ENCODE measurements at places on chromosomes 4 and X. TPM values are rescaled to one million over a fixed set of nuclear protein-coding genes. Genes with fewer than 3 reads are reported as not detected.

GAB3 gene
- 14.8 TPM for total RNA-seq

FRG2 gene
- not detected for total RNA-seq

CASK gene
- total RNA-seq = 13.4 TPM

RIBC1 gene
- total RNA-seq = 0.49 TPM

NPY1R gene
- 1.6 TPM for total RNA-seq

GAGE12E gene
- not detected for total RNA-seq

MMRN1 gene
- 2.4 TPM for total RNA-seq

ARHGEF38 gene
- not detected for total RNA-seq

RBMX gene
- total RNA-seq = 77.2 TPM

GRCh38 chr4:121697564-121697963 is 784 bp upstream of the ANXA5 start:
- DNase-seq = no peak

DNA sequence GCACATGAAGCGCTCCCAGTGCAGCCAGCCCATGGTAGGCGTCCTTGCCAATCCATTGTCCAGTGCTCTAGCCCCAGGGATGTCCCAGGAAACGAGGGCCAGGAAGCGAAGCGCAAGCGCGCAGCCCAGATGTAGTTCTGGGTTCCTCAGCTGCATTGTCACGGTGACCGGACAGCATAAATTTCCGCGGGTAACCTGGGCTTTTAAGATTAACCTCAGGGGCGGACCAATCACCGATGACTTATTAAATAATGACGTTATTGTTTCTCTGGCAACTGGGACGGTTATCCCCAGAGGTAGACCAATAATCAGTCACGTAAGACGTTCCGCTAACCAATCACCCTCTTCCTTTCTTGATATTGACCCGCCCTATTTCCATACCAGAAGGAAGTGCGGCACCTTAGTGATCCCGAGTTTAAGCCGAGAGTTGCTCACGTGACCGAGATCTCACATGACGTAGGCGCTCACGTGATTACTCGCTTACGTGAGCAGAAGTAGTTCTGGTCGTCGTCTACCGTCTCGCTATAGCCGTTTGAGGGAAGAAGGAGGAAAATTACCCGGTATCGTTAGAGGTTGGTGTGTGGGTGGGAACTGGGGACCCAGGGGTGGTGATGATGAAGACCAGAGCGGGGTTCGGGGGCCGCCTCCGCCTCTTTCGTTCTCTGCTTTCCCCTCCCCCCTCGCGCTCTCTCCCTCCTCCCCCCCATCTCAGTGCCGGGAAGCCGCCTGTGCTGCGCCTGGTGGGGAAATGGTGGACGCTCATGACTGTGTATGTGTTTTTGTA is at the start of the genes GLA and HNRNPH2:
TSS of gene GLA (minus strand) at position 178 of the 784 bp plus-strand sequence. CDS start at position 156, 22 bp downstream.
TSS of gene HNRNPH2 (plus strand) at position 475 of the 784 bp plus-strand sequence. CDS start 3,767 bp downstream, outside the sequence.
- DNase-seq = peak; percentile 88

DNA sequence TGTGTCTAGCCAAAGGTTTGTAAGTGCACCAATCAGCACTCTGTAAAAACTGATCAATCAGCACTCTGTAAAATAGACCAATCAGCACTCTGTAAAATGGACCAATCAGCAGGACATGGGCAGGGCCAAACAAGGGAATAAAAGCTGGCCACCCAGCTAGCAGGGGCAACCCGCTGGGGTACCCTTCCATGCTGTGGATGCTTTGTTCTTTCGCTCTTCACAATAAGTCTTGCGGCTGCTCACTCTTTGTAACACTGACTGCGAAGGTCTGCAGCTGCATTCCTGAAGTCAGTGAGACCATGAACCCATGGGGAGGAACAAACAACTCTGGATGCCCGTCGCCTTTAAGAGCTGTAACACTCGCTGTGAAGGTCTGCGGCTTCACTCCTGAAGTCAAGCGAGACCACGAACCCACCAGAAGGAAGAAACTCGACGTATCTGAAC is 14.3 kb downstream of the HNRNPDL start:
- no peak for DNase-seq

- no peak for DNase-seq
Observed at GRCh38 chr4:107279733-107280132, 243.6 kb upstream of the DKK2 start.

DNA sequence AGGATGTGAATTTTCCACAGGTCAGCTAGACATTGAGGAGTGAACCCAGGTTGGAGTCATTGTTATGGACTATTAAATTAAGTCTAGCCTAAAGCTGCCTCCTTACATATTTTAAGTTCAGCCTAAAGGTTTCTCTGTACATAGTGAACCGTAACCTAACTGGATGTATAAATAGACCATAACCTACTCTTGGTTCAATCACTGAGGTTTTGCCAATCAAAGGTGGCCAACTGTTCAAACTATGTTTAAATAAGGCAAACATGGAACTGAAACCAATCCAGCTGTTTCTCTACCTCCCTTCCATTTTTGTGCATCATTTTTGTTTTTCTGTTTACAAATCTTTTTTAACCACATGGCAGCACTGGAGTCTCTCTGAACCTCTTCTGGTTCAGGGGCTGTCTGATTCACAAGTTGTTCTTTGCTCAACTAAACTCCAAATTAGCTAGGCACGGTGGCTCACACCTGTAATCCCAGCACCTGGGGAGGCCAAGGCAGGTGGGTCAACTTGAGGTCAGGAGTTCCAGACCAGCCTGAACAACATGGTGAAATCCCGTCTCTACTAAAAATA is 43.9 kb upstream of the SFRP2 start:
- DNase-seq = no peak

GRCh38 chr4:5899881-5900280 is 7.0 kb upstream of the CRMP1 start:
- no peak for DNase-seq

GRCh38 chr4:25549413-25549812 is 106.2 kb upstream of the SLC34A2 start:
- no peak for DNase-seq

DNA sequence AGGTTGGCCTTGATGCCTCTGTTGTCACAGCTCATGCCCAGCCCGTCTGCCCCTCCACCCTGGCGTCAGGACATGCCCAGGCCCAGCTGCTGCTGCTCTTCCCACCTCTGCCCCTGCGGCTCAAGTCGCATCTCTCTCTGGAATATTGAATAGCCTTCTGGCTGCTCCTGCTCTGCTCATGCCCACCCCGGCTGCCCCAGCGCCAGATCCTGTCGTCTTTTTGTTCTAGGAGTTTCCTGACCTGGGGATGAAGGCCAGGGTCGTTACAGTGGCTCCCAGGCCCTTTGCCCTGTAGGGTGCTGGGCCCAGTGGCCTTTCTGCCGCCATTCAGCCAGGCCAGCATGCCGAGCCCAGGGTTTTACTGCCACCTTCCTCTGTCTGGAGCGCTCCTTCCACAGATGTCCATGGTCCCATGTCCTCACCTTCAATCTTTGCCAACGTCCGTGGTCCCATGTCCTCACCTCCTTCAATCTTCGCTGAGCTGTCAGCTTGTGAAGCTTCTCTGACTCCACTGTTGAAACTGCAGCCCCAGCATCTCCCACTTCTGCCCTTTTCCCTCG is 9.7 kb downstream of the MAEA start:
- DNase-seq = no peak

GRCh38 chr4:20337261-20337664 is 85.6 kb downstream of the SLIT2 start:
- no peak for DNase-seq

DNA sequence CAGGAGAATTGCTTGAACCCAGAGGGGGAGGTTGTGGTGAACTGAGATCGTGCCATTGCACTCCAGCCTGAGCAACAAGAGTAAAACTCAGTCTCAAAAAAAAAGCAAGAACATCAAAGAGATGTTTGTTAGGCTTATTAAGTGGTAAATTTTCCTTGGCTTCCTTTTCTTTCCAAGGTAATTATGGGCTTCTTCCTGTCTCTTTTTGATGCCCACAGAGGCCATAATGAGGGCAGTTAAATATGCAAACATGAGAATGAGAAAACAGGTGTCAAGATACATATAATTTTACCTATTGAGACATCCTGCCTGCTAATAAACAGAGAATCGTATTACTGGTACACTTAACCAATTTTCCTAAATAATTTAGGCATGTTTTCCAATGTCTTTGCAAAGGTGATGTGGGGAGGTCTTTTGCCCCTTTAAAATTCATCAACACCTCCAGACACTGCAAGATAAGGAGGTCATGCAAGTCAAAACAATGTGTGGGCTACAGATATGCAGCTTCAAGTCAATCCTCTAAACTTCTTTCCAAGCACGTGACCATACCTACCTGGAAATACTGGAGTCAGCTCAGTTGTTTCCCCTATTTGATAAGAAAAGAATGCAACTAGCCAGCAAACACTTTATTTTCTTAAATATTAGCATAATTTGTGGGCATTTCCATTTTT is 2.7 kb downstream of the SLC39A8 start:
- DNase-seq = no peak

DNA sequence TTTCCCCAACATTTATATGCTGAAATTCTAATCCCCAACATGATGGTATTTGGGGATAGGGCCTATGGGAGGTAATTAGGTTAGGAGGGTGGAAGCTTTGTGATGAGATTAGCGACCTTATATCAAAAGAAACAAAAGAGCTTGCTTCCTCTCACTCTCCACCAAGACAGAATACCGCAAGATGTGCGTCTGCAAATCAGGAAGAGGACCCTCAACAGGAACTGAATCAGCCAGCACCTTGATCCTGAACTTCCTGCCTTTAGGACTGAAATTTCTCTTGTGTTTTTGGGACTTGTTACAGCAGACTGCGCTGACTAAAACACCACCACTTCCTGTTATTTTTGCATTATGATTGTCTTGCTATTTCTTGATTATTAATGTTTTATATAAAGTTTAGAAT is 1889.4 kb downstream of the C4orf33 start:
- DNase-seq = no peak

GRCh38 chr4:76902233-76902890 is 4.4 kb upstream of the SOWAHB start:
- DNase-seq = no peak

DNA sequence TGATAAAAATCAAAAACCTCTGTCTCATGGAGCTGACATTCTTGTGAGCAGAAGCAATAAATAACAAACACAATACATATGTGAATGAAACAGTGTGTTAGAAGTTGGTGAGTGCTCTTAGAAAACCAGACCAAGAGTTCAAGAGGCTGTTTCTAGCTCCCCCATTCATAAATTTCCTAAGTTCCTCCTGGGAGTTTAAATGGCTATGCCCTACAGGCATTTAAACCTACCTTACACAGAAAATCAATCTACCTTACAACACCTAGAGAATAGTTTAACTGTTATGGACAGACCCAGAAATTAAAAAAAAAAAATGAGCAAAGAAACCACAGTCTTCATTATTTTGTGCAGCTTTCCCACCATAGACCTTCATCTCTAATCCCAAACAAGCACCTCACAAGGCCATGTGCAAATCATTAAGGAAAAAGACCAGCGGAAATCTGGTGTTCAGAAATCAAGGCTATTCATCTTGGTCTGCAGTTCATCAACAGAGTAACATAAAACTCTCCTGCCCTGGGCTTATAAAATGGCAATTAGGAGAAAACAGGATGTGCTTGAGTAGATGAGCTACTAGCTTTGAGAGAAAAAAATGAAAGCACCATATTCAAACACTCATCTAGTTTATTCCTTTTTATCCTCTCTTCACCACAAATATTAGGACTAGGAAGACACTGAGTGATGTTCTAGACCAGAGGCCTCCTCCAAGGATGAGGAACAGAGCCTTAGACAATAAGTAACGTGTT is 147.2 kb downstream of the SHROOM3 start:
- no peak for DNase-seq

DNA sequence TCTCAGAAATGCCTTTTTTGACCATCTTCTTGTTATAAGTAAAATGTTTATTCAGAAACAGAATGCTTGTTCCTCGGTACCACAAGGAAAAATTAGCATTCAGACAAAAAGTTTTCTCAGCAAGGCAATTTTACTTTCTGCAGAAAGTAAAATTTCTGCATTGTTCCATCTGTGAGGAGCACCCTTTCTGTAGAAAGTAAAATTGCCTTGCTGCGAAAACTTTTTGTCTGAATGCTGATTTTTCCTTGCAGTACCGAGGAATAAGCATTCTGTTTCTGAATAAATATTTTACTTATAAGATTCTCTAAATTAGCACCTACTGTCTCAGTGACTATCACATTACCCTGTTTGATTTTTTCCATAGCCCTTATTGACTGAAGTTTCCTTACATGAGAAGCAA is 24.8 kb downstream of the ITGB1BP2 start:
- no peak for DNase-seq

- DNase-seq = no peak
Observed at GRCh38 chrX:6384371-6384770, 150.5 kb downstream of the VCX3A start.

GRCh38 chr4:147101678-147102077 is 156.0 kb upstream of the TTC29 start:
- DNase-seq = no peak

DNA sequence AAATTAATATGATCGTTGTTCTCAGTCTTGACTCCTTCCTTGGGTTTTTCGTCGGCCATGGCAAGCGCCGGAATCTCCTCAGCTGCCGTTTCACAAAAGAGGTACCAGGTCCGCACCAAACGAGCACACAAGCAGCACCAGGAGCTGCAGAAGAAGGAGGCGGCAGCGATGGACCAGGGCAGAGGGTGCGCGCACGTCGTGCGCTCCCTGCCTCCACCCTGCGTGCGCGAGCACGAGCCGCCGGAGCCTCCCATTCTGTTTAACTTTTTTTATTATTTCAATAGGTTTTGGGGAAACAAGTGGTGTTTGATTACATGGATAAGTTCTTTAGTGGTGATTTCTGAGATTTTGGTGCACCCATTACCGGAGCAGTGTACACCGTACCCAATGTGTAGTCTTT is 158.2 kb downstream of the PLS3 start:
- no peak for DNase-seq

GRCh38 chr4:76420188-76420761 is 666 bp downstream of the CCDC158 start:
- no peak for DNase-seq

- DNase-seq = no peak
Observed at GRCh38 chrX:108516184-108516583, 76.5 kb downstream of the COL4A5 start.

DNA sequence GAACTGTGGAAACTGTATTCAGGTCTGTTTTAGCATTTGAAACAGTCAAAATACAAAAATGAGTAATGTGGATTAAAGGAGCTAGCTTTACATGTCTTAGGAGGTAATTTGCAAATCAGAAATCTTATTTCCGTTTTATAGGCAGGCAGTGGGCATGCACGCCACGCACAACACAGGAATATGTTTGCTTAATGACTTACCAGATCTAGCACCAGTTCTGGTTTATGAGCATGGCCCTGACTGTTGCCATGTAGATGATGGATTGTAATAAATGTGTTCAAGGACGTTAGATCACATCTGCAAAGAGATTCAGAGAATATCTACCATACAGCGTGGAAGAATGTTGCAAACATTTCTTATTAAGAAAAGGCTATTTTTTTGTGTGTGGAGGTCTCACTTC is 344.5 kb upstream of the NR3C2 start:
- no peak for DNase-seq

- DNase-seq = no peak
Observed at GRCh38 chr4:55979562-55979961, 30.8 kb downstream of the CEP135 start.

DNA sequence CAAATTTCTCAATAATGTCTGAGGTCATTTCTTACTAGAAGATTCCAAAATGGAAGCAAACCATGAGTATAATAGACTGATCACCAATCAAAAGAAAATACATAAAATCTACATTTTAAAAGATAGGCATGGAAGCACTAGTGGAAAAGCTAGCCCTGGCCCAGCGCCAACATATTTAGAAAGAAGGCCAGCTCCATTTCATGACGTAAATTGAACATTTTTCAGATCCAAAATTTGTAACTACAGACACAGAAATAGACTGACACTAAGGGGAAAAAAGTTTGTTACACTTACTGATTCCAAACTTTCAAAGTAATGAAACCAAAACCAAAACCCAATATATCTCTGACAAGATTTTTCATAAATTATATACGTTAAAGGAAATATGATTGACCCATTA is 117.7 kb downstream of the ADAMTS3 start:
- DNase-seq = peak; percentile 26

- DNase-seq = no peak
Observed at GRCh38 chr4:103996637-103997036, 276.9 kb upstream of the TACR3 start.
